ENCODE measurements at places on chromosomes 5 and 9. TPM values are rescaled to one million over a fixed set of nuclear protein-coding genes. Genes with fewer than 3 reads are reported as not detected.

GRCh38 chr9:73230251-73230650 lies 78.6 kb downstream of the ANXA1 start:
- DNase-seq = no peak

- no peak for DNase-seq
These were observed 365.6 kb downstream of the MAN2A1 start for GRCh38 chr5:110055302-110055701.

- no peak for DNase-seq
These were observed 51.5 kb downstream of the PCSK1 start for GRCh38 chr5:96381526-96381925.

GRCh38 chr9:17083258-17083657 lies 51.6 kb upstream of the CNTLN start:
- no peak for DNase-seq

DNA sequence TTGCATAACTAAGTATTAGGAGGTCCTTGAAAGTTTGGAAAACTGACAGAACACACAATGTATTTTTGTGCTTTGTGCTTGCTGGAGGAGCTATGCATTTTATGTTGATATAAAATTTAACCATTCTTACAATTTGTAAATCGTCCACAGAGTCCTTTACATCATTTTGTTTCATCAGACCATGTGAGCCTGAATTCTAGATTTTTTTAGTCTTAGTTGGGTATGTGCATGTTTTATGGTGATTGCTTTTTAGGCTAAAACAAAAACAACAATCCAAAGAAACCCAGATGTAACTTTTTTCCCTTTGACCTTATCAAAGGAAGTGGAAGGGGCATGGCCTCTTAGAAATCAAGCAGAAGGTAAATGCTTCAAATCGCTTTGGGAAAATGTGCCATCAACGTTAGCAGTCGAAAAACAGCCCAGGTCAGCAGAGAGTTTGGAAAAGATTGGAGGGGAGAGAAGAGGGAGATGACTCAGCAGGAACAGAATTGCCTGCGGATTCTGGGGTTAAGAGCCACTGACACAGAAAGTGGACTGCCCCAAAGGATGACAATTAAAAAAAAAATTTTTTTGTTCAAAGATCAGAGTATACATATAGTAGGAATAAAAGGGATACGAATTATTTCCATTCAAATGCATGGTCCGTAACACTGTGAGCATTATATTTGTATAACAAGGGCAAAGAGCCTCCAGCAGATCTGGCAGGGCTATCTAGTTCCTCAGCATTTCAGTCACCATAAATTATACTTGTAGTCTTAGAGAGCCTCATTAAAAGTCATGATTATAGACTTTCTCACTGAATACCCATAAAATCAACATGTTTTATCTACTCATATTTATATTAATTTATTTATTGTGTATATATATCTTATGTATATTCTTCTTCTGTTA lies 253.5 kb upstream of the HAPLN1 start:
- DNase-seq = no peak

GRCh38 chr9:130544364-130544763 lies 35.0 kb upstream of the FUBP3 start:
- DNase-seq = no peak

RRAGA gene
- total RNA-seq = 45.0 TPM

GDF9 gene
- 0.39 TPM for total RNA-seq

NADK2 gene
- total RNA-seq = 18.2 TPM

WHRN gene
- 14.5 TPM for total RNA-seq

All from activated B cell treated with CpG ODN at 0.5 μM for 24 hours (primary cell).